T-helper 17 cell (primary cell): ENCODE measurements at places on chromosomes 7 and 10.

DNA sequence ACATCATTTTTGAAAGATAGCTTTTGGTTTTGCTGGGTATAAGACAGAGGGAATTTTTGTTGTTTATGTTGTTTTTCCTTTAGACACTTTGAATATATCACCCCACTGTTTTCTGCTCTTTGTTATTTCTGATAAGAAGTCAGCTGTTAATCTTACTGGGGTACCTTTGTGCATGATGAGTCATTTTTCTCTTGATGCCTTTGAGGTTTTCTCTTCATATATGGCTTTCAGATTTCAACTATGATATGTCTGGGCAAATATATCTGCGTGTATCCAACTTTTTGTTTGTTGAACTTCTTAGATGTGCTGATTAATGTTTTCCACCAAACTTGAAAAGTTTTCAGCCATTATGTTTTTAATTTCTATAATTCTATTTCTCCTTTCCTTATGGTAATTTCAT, 208.6 kb upstream of the TMEM72 start:
- no peak for DNase-seq

DNA sequence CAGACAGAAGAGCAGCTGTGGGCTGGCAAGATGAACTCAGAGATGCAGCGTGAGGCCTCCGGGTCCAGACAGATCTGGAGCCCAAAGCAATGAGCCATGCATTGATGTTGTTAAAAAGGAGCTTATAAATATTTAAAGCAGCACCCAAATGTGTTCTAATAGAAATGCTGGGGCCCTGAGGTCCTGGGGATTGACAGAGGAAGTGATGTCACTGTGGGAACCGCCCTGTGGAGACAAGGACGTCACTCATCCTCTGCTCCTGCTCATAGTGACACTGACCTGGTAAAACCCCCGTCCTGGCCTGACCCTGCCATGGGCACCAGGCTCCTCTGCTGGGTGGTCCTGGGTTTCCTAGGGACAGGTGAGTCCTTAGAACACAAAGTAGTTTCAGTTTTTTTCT, 197.0 kb upstream of the PRSS58 start:
- no peak for DNase-seq

- DNase-seq = no peak
Measured at GRCh38 chr10:3593611-3594010, 191.4 kb downstream of the KLF6 start.

- no peak for DNase-seq
Measured at GRCh38 chr7:7183838-7184463, 1.6 kb downstream of the C1GALT1 start.

- DNase-seq = no peak
Measured at GRCh38 chr10:124496620-124497019, 35.0 kb downstream of the LHPP start.

GRCh38 chr10:131015271-131015670, 296.2 kb downstream of the TCERG1L start:
- DNase-seq = no peak

DNA sequence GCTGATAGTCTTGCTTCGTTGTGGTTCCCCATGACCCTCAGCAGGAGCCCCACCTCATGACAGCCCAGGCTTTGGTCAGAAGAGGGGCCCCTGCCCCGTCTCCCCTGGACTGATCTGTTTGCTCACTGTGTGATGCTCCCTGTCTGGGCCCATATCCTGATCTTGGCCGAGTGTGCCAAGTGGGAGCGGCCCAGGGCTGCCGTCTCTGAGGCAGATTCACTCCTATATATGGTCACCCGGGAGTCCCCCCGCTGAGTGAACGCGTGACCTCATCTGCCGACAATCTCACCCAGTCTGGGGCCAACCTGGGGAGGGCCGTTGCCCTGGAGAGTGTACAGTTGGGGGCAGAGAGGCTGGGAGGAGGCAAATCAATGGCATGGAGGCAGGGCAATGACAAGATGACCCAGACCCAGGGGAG, 34.5 kb downstream of the PPIF start:
- DNase-seq = no peak

DNA sequence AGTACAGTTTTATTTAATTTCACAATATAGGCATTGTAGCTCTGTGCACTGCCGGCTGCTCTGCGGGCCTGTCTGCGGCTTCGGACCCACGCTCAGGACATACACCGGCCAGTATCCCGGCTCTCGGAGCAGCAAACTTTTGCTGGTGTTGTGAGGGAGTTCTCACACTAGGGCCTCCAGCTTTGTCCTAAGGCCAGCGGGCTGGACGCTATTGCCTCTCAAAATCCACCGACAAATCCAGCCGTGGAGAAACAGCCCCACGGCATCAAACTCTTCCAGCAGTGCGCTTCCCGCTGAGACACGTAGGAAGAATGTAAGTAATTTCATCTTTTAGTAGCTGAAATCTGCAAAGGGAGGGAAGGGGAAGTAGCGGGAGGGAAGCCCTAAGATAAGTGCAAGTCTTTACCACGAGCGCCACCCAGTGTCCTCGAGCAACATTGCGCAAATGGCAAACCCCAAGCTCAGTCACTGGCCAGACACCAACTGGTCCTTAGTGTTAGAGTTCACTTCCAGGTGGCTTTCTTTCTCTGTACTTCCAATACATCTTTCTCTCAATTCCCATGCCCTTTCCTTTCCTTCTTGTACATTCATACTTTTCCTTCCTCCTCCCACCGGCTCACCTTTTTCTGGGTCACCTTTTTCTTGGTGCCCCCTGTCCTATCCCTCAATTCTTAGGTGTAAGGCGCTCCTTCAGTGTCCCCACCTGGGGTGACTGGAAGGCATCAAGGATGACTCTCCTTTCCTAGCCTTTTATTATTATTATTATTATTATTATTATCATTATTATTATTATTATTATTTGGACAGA, 3.0 kb upstream of the DLX5 start:
- DNase-seq = peak; percentile 40

DNA sequence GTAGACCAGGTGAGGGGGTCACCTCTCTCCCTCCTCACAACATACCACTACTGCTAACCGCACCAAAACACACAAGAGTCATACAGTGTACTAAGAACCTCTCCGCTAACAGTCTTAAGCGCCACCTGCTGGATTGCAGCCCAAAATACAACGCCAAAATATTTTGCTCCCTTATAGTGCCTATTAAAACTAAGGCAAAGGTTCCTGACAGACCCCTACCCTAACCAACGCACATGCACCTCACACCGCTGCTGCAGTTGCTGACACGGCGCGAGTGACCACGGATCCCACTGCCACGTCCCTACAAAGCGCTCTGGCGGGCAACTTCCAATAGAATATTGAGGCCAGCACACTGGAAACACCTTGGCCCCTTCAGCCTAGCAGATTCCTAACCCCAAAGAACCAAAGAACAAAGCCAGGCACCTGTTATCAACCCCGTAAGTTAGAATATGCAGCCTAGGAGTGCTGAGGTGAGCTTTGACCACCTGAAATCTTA, 563.6 kb upstream of the SEMA3D start:
- no peak for DNase-seq

DNA sequence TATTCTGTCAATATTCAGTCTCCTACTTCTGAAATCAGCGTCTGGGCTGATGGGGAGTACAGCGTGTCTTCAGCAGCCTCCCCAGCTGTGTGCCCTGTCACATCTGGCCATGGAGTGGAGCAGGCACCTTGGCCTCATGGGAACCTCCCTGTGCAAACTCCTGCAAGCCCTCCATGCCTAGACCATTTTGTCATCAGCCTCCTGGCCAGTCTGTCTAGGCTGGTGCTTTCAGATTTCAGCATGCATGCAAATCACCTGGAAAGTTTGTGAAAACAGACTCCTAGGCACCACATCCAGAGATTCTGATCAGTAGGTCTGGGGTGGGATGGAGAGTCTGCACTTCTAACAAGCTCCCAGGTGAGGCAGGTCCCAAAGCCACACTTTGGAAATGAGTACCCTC, 26.2 kb upstream of the CCSER2 start:
- DNase-seq = no peak

DNA sequence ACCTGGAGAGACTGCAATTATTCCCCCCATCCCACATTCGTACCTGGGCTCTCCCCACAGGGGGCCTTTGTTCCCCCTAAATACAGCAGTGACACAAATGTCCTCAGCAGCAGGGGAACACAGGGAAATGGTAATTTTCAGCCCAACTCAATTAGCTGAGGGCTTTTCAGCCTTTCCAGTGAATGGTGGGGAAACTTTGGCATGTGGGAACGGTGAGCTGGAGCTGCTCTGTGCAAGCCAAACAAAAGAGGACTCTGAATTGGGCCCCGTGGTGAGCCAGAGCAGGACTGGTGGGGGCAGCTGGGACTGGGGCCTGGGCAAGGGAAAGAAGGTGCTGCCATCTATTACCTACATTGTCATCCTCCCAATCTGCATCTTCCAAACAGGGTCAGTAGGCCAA, 51.0 kb downstream of the FBXW4 start:
- DNase-seq = no peak

GRCh38 chr7:25897261-25897782, 254.7 kb upstream of the NFE2L3 start:
- no peak for DNase-seq

- peak; percentile 9 for DNase-seq
Measured at GRCh38 chr7:92244808-92245486, 767 bp downstream of the KRIT1 start.

GRCh38 chr10:108787932-108788331, 1135.4 kb downstream of the XPNPEP1 start:
- no peak for DNase-seq

DNA sequence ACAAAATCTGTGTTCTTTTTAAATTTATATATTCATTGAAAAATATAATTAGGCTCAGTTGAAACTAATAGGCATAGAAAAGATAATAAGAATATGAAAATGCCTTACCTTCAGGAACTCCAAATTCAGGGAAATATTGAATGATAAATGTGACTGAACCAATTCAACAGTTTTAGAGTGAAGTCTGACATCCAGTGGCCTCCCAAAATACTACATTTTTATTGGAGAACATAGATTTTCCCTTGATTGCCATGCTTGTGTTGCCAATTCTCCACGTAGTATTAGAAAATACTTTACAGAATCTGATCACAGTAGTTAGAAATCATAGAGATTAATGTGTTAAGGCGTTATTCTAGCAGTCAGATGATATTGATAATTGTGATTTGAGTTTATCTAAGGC, 1246.7 kb downstream of the GATA3 start:
- DNase-seq = no peak

DNA sequence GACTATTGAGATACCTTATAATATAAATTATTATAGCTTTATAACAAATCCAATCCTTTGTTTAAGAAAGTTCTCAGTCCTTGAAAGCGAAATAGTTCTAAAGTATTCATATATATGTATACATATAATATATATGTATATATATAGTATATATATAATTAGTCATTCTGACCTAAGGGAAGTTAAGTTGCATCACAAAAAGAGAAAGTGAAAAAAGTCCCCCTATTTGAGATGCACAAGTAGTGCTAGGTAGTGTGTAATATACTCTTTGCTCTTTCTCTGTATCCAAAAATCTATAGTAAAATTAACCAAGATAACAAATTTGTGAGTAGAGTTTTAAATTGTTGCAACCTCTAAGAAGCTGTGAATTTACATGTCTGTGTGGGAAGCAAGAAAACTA, 13.3 kb upstream of the IFIT1B start:
- DNase-seq = no peak

- no peak for DNase-seq
Measured at GRCh38 chr7:6274743-6275142, 2.3 kb upstream of the CYTH3 start.

DNA sequence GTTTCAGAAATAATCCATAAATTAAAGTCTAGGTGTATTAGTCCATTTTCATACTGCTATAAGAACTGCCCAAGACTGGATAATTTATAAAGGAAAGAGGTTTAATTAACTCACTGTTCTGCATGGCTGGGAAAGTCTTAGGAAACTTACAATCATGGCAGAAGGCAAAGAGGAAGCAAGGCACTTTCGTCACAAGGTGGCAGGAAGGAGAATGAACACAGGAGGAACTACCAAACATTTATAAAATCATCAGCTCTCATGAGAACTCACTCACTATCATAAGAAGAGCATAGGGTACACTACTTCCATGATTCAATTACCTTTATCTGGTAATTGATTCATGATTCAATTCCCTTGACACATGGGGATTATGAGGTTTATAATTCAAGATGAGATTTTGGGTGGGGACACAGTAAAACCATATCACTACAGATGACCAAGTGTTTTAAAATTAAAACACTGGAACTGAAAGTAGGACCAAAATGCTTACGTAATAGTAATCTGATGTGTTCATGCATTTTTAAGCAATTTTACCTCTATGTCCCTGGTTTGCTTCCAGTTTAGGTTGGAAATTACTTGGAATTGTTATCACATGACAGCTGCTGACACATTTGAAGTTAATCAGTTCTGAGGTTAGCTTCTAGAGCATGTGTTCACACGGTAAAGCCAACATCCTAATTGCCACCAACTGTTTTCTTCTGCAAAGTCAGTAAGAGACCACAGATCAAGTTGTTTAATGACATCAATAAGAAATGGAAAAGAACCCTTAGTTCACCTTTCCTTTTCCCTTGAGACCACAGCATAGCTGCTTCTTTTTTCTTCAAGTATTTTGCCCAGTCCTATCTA, 48.4 kb upstream of the SEMA3C start:
- DNase-seq = no peak

DNA sequence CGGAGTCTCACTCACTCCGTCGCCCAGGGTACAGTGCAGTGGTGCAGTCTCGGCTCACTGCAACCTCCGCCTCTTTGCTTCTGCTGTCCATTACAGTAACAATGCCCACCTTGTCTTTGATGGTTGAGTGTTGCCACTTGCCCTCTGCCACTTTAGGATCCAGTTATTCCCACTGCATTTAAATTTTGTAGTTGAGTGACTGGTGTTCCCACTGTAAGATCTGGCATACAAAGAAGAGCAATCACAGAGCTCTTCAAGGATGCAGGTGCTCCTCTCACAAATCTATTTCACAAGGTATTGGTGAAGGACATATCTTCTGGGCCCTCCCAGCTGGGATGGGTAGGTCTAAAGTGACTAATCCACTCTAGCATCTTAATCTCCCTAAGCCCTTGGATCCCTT, 12.6 kb downstream of the PTER start:
- no peak for DNase-seq

GRCh38 chr10:70379581-70380176, 2.7 kb downstream of the LRRC20 start:
- no peak for DNase-seq

DNA sequence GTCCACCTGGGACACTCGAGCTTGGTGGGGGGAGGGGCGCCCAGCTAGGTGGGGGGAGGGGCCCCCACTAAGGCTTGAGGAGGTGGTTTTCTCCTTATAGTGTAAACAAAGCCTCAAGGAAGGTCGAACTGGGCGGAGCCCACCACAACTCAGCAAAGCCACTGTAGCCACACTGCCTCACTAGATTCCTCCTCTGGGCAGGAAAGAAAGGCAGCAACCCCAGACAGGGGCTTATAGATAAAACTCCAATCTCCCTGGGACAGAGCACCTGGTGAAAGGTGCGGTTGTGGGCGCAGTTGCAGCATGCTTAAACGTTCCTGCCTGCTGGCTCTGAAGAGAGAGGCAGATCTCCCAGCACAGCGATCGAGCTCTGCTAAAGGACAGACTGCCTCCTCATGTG, 133.1 kb downstream of the SNX13 start:
- no peak for DNase-seq

DNA sequence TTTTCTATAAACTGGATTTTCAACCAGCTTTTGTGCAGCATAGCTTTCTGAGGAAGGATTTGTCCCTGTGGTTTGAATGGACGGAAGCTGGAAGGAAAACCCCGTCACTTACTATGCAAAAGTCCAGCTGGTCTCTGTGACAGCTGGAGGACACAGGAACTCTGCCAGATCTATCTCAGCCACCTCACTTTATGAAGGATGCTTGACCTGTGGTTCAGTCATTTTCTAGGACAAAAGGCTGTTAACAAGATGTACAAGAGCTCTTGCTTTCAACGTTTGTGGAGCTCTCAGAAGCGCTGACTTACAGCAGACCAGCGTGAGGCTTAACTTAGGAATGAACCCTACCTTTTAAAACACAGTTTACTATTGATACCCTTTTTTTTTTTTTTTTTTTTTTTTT, 90.8 kb downstream of the CREM start:
- no peak for DNase-seq
